ENCODE measurements at places on chromosomes 12 and 14. TPM values are rescaled to one million over a fixed set of nuclear protein-coding genes. Genes with fewer than 3 reads are reported as not detected.

The CRACR2A gene
- total RNA-seq: 0.78 TPM

The OAS1 gene
- total RNA-seq: 0.37 TPM

The CLEC2A gene
- not detected for total RNA-seq

The NKX2-1 gene
- total RNA-seq: not detected

The CMTM5 gene
- total RNA-seq: not detected

The ZNF839 gene
- 9.0 TPM for total RNA-seq

The OR4K5 gene
- not detected for total RNA-seq

The ZFYVE1 gene
- 12.2 TPM for total RNA-seq

The PRICKLE1 gene
- total RNA-seq: 13.7 TPM
